Stomach (tissue), 19 donors: ENCODE measurements at places on chromosomes 2 and 18. TPM values are rescaled to one million over a fixed set of nuclear protein-coding genes. Genes with fewer than 3 reads are reported as not detected.
A peak's percentile ranks its signal among the peaks of the same experiment; 100 is the strongest.

DNA sequence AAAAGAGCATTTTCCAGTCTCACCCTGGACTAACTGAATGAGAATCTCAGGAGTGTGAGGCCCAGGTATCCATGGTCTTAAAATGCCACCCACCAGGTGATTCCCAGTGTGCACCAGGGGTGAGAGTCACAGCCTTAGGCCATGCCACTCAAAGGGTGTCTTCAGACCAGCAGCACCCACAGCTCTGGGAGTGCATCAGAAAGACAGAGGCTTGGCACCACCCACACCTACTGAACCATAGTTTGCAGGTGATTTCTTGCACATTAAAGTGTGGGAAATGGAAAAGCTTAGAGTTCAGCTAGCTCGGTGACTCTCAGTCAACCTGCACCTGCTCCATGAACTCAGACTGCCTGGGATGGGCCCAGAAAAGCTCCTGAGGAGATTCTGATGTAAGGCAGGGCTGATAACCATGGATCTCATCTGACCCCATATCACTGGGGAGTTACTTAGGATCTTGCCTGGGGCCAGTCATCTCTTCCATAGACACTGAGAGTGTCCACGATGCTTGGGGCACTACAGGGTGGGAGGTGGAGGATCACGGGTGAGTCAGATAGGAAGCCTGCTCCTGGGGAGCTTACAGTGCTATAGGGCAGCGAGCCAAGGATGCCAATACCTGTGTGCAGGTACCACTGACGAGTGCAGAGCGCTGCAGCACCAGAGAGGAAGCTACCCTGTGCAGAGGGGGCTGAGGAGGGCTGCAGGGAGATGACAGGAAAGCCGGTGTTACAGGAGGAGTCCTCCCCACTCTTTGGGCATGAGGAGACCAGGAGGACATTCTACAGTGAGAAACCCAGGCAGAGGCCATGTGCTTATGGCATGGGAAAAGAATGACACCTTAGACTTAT, 4.6 kb downstream of the IL37 start:
- DNase-seq, result no peak

GRCh38 chr2:207164006-207164831, 1.5 kb downstream of the KLF7 start:
- DNase-seq, result peak; percentile 44

DNA sequence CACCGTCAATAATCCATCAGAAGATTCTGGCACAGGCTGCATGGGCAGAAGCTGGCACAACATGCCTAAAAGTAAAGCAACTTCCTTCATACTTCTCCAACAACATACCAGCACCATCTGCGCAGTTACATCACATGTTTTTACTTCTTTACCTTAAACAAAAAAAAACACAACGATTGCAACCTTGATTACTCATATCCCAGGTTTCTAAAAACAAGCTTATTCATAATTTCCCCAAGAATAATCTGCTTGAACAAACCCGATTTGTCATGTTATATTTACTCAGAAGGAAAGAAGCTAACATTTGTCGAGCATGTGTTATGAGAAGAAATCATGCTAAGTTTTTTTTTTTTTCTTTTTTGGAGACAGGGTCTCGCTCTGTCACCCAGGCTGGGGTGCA, 54.7 kb downstream of the THADA start:
- no peak for DNase-seq

GRCh38 chr2:234204480-234204879, 154.0 kb downstream of the SPP2 start:
- no peak for DNase-seq

Gene RAB6D
- not detected for total RNA-seq

Gene IL36B
- total RNA-seq, result not detected

Gene OSBPL6
- 0.89 TPM for total RNA-seq
